ENCODE measurements at places on chromosomes 7 and 10.

DNA sequence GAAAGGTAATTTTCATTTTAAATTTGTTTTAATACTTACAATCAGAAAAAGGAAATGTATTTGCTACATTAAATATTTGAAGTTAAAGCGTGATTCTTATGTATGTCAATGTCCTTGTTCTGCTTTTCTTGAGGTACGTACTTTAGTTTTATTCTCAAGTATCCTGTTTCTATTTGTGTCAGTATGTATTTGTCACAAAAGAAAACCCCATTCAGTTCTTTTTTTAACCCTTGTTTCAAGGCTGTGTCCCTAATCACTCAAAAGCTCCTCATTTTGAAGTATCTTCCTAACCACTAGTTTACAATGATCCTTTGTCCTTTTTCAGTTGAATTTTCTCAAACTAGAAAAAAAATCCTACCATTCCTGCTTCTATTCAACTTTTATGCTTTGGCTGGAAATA lies 25.2 kb downstream of the NHLRC2 start:
- no peak for DNase-seq

DNA sequence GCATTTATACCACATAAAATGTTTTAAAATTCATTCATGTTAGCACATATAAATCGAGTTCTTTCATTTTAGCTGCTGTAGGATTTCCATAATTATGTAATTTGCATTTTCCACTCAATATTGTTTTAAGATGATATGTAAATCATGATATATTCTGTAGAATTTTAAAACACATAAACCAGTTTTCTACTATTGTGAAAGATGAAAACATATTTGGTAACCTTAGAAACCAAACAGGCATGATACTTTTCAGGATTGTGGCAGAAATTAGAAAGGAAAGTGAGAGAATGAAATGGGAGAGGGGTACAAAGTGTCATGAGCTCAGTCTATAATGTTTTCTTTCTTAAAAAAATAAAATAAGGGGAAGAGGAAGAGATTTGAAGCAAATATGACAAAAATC lies 269.3 kb downstream of the PPP1R3A start:
- no peak for DNase-seq

DNA sequence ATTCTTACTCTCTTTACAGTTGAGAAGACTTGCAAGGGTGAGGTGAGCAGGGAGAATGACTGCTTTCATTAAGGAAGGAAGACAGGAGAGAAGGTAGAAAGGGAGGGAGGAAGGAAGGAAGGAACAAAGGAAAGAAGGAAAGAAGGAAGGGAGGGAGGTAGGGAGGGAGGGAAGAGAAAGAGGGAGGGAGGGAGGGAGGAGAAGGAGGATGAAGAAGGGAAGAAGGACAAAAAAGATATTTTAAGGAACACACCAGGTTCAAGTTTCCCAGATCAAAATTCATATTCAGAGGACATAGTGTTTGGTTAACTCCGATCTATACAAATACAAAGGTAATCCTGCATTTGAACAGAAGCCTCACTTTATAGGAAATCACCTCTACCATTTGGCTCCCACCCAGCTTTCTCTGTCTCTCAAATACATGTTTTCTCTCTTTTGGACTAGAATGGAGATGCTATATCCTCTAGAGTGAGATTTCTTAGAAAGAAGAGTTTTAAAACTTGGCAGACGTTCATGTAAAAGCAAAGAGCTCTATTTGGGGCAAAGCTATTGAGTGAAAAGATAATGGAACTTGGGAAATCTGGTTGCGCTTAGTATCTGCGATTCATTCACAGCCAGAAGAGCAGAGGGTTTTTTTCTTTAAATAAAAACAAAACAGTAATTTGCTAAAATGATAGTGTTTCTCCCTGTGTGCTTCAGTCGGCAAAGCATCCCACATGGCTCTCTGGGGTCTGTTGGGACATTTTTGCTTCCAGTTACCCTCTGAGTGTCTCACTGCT lies 261.9 kb upstream of the LYZL1 start:
- DNase-seq, result no peak

DNA sequence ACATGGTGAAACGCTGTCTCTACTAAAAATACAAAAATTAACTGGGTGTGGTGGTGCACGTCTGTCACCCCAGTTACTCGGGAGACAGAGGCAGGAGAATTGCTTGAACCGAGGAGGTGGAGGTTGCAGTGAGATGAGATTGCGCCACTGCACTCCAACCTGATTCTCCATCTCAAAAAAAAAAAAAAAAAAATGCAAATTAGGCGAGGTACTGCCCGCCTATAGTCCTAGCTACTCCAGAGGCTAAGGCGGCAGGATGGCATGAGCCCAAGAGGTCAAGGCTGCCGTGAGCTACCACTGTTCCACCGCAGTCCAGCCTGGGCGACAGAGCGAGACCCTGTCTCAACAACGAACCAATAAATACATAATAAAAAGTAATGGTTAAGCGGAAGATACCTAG lies 1.1 kb upstream of the EIF4H start:
- DNase-seq, result no peak

DNA sequence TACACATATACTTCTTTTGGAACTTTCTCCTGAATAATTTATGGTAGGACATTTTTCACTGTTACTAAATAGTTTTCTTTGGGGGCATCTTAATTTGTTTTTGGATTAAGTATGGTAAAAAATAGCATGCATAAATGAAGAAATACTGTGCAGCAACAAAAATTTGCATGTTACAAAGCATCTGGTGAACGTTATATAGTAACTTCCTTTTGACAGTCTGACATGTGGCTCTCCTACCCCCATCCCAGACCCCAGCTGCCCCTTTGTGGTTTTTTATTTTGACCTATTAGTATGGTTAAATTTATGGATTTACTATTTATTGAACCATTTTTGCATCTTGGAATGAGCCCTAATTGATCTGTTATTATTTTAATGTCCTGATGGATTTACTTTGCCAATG lies 9.9 kb downstream of the TASOR2 start:
- DNase-seq, result no peak

- DNase-seq, result no peak
Observed at GRCh38 chr10:33565231-33565630, 230.8 kb upstream of the NRP1 start.

DNA sequence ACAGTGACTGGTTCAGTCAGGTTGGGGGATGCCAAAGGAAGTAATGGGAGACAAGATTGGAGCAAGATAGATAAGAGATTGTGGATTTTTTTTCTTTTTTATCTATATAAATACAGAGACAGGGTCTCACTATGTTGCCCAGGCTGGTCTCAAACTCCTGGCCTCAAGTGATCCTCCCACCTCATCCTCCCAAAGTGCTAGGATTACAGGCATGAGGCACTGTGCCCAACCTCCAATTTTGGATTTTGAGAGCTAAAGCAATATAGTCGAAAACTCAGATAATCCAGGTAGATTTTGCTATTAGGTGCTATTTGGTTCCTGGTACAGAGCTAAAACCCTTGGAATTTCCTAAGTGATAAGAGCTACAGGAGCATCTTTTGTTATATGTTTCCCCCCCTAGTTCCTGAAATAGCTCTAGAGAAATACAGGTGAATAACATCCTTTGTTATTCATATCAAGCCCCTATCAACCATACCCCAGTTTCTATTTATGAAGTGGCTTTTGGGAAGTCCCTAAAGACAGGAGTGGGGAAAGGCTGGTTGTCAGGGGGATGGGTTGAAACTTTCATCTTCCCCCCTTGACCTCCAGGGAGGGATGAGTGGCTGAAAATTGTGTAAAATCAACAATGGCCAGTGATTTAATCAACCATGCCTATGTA lies 151.2 kb downstream of the CFTR start:
- no peak for DNase-seq

DNA sequence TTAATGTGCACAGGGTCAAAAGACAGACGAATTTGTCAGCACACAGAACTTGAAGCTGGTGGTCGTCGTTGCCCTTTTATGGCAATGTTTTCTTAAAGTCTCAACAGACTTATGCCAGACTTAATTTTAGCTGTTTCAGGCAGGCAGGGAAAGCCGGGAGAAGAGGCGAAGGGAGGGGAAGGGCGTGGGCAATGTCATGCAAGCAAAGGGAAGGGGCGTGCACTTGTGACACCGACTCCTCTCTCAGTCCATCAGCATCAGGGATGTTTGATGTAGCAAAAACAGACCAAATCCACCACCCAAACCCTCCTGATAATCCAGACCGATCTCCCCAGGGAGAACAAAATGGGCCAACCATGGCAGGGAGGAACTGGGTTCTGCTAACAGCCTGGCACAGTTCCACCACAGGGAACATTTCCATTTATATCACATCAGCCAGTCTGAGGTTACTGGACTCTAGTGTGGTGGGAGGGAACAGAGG lies 118.1 kb upstream of the RHEB start:
- DNase-seq, result no peak

GRCh38 chr7:151274396-151274795 lies 25.9 kb upstream of the SMARCD3 start:
- DNase-seq, result no peak

DNA sequence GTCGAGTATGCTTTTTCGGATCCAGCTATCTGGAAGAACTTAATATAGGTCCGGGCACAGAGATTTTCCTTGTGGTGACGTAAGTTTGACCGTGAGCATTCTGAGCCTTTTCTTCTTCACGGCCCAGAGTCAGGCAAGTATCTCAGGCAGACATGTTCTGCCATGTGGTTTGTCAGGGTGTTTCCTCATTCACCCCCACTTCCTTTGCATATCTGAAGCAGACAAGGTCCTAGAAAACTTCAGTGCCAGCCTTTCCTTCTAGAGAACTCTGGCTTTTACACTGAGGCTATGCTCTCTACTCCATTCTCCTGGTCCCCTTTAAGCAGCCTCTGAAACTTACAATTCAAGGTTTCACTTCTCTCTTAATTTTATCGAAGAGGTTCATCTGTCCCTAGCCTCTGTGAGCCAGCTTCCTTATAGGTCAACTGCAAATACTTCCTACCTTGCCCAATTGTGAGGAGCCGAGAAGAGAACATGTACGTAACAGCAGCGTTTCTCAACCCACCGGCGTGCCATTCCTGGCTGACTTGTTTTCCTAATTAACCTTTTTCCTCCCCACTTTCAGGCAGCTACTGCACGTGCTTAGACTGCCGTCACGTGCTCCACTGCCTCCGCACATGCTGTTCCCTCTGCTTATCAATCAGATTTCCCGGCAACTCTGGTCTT lies 47.3 kb downstream of the CDCA7L start:
- DNase-seq, result no peak

GRCh38 chr7:90817846-90818245 lies 221.7 kb downstream of the CDK14 start:
- DNase-seq, result no peak

DNA sequence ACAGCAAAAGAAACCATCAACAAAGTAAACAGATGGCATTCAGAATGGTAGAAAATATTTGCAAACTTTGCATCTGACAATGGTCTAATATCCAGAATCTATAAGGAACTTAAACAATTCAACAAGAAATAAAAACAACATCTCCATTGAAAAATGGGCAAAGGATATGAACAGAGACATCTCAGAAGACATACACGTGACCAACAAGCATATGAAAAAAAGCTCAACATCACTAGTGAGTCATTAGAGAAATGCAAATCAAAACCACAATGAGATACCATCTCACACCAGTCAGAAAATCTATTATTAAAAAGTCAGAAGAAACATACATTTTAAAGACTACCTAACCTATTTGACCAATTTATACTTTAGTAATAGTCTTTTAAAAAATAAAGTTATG lies 571.3 kb upstream of the NRG3 start:
- DNase-seq, result no peak

DNA sequence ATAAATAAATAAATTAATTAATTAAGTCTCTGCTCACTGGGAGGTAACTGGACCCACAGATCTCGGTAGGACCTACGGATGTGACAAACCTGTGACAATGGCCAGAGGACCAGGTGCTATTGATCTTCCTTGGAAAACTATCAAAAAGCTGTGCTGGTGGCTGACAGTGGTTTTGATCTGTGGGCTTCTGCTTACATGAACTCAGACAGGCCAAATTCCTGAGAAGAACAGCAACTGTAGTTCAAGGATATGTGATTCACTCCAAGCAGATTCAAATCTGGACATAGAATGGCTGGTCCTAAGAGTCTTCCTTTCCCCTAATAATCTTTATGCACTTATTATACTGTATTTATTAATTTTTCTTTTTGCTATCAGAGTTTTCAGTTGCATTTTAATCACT lies 80.0 kb downstream of the ATXN7L1 start:
- no peak for DNase-seq

DNA sequence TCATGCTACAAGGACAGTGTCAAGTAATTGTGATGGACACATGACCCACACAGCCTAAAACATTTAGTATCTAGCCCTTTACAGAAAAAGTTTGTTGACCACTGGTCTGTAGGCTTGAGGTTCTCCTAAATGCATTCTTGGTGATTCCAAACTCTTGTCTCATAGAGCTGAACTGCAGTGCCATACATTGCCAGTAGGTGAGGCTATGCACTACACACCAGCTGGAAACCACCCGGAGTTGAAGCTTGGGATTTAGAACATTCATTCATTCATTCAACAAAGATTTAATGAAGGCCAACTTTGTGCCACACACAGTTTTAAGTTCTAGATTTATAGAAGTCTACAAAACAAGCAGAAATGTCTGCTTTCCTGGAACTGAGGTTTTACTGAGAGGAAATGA lies 77.3 kb upstream of the TCF7L2 start:
- DNase-seq, result no peak

GRCh38 chr7:91847876-91848588 lies 32.5 kb downstream of the MTERF1 start:
- DNase-seq, result no peak

GRCh38 chr7:105756367-105756766 lies 120.0 kb downstream of the ATXN7L1 start:
- DNase-seq, result no peak

- no peak for DNase-seq
Observed at GRCh38 chr10:48231699-48232315, 42.7 kb downstream of the FRMPD2 start.

DNA sequence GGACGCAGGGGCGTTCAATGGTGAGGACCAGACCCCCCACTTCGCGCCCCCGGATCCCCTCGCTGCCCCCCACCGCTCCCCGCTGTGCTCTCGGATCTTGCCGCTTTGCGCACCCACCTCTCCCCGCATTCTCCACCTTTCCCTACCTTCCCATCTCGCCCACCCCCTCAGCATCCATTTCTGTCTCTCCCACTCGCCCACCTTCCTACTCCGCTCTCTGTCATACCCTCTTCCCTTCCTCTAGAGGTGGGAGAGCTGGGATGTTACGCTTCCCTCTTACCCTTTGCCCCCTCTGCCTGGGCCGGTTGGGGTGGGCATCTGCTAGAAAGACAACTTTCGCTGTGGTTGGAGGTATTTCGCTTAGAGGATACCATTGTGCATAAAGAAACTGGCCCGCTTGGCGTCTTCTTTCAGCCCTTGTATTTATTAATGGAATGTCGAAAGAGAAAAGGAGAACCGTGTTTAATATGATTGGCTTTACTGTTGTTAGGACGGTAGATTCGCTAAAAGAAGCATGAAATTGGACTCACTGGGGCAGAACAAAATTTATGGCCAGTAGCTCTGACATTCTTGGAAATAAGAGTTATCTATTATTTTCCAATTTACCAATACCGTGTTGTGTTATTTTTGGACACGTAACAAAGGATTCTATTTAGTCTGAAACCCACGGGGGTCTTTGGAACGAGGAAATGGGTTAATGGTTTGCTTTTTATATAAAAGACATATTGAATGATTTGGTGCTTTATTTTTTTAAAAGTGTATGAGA lies 873 bp downstream of the PRKAR2B start:
- DNase-seq, result no peak

All from activated T-helper 1 cell treated with anti-CD3 and anti-CD28 coated beads, Interleukin-2, amount 50 U/mL, for 16 hours (primary cell).